Camera-type eye (tissue), 1 donor: ENCODE measurements at places on chromosomes 2 and 18. TPM values are rescaled to one million over a fixed set of nuclear protein-coding genes. Genes with fewer than 3 reads are reported as not detected.

The ICA1L gene
- 44.2 TPM for total RNA-seq

The CDH2 gene
- 225 TPM for total RNA-seq

The SCN3A gene
- total RNA-seq, result 40.8 TPM

The SKA1 gene
- 2.5 TPM for total RNA-seq

The EFHD1 gene
- total RNA-seq, result 5.9 TPM

The SIX3 gene
- 35.2 TPM for total RNA-seq

The DPP4 gene
- 12.3 TPM for total RNA-seq

The NGEF gene
- total RNA-seq, result 10.0 TPM

The RFTN2 gene
- 30.3 TPM for total RNA-seq

The OXER1 gene
- 4.3 TPM for total RNA-seq

The MARCO gene
- 0.16 TPM for total RNA-seq

The POTEI gene
- 0.22 TPM for total RNA-seq

The TTN gene
- 286 TPM for total RNA-seq

The HS6ST1 gene
- 64.9 TPM for total RNA-seq

The MREG gene
- total RNA-seq, result 29.5 TPM

The SALL3 gene
- total RNA-seq, result 15.2 TPM

The GNAL gene
- total RNA-seq, result 17.5 TPM

The LBX2 gene
- total RNA-seq, result not detected

The CCBE1 gene
- 4.8 TPM for total RNA-seq

The DYNAP gene
- total RNA-seq, result not detected

The ZNF513 gene
- total RNA-seq, result 11.6 TPM

The FEV gene
- total RNA-seq, result not detected

The TP53I3 gene
- total RNA-seq, result 40.7 TPM

The YES1 gene
- 118 TPM for total RNA-seq

The HOXD13 gene
- not detected for total RNA-seq

The KIF1A gene
- total RNA-seq, result 133 TPM

The HRH4 gene
- not detected for total RNA-seq
